NCI-H524 treated with DMSO at 0.1 percent for 48 hours (cell line): ENCODE measurements at places on chromosomes 2 and 18.

- no peak for DNase-seq
These were observed 389.9 kb downstream of the SOX11 start for GRCh38 chr2:6081955-6082624.

DNA sequence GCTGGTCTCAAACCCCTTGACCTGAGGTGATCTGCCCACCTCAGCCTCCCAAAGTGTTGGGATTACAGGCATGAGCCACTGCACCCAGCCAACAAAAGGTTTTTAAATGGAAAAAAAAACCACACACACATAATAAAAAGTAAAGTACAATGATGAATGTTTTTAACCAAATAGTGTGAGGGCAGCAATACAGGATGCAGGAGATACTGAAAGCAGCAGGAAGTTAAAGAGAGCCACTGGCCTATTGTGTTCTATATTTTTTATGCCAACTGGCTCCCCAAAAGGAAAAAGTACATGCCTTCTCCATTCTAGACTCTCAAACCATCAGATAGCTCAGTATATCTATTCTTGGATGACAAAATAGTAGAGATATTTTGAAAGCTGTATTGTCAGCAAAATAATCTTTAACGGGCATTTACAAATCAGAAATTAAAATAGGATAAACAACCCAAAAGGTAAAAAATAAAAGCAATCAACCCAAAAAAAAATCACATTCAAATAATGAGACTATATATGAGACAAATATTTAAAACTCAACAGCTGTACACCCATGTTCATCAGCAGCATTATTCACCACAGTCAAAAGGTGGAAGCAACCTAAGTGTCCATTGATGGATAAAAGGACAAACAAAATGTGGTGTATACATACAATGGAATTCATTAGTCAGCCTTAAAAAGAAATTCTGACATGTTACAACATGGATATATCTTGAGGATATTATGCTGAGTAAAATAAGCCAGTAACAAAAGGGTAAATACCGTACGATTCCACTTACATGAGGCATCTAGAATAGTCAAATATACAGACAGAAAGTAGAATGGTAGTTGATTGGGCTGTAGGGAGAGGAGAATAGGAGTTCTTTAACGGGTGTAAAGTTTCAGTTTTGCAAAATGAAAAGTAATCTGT, 26.2 kb downstream of the GPATCH11 start:
- no peak for DNase-seq

DNA sequence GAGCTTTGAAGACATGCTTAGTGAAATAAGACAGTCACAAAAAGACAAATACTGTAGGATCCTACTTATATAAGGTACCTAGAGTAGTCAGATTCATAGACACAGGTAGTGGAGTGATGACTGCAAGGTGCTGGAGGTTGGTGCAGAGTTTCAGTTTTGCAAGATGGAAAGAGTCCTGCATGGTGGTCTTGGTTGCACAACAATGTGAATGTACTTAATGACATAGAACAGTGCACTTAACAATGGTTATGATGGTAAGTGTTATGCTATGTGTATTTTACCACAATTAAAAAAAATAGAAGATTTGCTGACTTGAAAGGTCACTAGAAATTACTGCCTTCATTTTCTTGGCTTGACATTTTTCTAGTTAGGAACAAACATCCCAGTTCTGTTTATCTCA, 9.5 kb downstream of the CERS6 start:
- no peak for DNase-seq

DNA sequence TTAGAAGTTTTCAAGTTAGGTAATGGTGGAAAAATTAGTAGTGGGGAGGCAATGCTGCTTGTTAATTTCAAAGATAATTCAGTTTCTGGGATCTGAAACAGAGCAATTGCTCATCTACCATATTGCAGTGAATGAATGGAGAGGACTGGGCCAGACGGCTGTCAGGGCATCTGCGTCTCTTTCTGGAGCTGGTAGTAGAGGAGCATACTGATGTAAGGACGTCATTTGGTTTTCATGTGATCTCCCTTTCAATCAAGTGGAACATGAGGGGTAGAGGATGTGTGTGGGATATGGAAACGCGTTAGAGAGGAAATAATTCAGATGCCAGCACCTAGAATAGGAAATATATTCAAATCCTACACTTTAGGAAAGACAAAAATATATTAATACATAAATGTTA, 490.3 kb downstream of the ADCYAP1 start:
- DNase-seq, result no peak

DNA sequence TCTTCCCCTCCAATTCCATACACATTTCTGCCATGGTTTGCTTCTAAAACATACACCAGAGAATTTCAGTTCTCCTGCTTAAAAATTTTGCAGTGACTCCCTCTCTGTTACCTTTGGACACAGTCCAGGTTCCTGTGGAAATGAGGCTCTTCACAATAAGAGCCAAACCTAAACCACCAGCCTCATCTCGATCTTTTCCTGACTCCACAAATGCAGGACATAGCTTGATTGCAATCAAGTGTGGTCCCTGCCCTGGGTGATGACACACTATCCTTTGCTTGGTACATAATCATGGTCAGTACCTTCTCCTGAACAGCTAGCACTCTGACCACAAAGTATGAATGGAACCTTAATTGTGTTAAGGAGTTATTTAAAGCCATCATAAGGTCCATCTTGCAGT, 134.9 kb upstream of the CHAC2 start:
- DNase-seq, result no peak

GRCh38 chr18:6113650-6114049, 218.3 kb upstream of the TMEM200C start:
- no peak for DNase-seq

DNA sequence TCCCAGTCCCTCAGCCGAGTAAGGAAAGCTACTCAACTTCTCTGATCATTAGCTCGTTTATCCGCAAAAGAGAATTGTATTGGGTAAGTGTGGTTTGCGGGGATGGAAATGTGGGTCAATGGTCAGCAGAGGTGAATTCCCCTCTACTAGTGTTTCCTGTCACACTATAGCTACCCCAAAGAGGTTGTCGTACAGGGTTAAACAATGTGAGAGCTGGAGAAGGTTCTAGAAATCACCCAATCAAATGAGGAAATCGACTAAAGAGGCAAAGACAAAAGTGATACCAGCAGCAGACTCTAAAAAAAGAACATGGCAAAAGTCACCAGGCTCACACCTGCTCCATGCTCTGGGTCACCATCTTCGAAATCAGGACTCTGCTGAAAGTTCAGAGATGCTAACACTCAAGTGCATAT, 144.7 kb upstream of the ITGA4 start:
- DNase-seq, result no peak

- no peak for DNase-seq
These were observed 73.1 kb downstream of the RTN4 start for GRCh38 chr2:54977149-54977548.

DNA sequence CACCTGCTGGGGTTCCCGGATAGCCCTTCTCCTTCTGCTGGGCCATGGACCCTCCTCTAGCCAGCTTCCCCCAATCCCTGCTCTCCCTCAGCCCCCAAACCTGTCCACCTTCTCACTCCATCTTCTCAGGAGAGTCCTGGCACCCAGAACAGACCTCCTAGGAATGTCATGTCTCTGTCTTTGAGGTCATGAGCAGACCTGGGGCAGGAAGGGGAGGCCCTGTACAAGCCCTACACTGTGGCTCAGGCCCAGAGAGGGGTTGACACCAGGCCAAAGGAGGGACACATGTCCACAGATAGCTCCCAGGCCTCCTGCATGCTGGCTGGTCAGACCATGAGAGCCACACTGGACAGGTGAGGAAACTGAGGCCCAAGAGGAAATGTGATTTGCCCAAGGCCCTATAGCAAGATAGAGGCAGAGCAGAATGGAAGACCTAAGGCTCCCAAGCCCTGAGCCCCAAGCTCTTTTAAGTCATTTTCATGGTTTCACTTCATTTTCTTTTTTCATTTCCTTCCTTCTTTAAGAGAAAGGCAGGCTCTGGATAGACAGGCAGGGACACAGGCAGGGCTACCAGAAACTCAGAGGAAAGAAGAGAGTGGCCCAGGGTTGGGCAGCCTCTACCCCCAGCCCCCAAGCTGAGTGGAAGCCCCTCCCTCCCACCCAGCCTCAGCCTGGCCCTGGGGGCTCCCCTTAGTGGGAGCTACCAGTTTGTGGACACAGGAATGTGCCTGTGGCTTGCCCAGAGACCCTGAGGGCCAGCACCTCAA, 159.7 kb downstream of the SMAD7 start:
- no peak for DNase-seq

DNA sequence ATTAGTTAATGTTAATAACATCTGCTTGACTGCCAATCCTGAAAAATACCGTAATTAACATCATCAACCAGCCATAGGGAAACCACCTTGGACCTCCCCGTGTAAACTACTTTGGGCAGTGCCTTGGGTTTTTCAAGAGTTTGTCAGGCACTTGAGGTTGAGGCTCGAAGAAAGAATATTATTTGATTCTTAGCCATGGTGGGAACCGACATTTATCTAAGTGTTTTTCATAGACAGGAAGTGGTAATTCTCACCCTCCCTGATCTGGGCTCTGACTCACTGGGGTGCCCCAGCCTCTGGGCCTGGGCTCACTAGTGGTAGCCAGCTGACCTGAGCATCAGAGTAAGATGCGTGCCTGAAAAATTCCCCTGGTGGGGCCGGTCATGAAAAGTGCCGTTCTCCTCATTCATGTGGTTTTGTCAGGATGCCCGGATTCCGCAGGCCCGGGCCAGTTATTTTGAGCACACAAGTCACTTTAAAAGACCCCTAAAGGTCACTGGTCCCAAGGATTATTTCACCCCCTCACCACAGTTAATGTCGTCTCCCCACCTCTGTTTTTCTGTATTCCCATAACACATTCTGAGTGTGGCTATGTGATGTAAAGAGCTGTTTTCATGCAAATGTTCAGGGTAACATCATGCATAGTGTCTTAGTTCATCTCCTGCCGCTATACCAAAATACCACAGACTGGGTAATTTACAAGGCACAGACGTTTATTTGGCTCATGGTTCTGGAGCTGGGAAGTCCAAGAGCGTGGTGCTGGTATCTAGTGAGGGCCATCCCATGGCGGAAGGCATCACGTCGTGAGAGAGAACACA, 21.6 kb upstream of the SPATA3 start:
- no peak for DNase-seq

DNA sequence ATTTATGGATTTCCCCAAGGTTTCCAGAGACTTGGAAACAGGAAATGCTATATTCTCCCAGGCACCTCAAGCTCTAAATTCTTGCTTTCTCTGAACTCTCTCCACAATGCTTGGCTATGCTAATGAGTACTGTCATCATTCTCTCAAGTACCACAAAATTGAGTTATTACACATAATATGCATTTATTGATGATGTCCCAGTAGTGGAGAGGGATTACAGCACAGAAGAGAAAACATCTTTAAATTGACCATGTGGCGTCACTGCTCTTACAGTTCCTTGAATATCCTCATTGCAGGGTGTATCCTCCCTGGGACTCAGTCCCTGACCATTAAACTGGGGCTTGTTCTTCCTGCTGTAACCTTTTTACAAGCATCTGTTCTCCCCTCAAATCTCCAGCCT, 681.1 kb upstream of the FANCL start:
- peak; percentile 17 for DNase-seq

GRCh38 chr2:8219096-8219495, 462.8 kb upstream of the ID2 start:
- no peak for DNase-seq

DNA sequence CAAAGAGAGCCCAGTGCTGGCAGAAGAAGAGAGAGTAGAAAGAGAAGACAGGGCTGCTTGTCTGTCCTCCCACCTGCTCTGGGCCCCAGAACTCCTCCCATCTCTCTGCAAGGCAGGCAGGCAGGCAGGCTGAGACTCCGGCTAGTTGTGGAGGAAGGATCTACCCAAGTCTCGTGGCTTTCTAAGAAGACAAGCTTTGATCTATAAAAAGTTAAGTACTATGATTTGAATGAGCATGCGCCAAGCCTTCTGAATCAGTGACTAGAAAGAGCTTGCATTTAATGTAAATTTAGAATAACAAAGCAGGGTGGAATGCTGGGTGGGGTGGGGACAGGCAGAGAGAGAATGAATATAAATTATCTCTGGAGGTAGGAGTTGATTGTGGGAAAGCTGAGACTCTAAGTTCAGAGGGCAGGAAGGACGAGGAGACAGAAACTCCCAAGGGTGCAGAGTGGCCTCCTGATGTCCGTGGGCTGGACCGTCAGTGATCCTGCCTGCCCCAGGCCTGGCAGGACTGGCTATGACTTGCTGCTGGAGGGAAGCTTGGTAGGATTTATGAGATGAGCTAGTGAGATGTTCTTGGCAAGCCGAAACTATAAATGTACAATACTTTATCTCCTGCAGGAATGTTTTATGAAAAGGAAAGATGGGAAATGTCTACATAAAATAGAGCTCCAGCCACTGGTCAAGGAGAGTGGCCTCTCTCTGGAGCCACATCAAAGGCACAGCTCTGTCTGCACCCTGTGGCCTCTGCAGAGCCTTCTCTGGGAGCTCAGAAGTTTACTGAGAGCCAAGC, 447.5 kb downstream of the TNS1 start:
- DNase-seq, result no peak

- no peak for DNase-seq
These were observed 248.5 kb downstream of the PRKCE start for GRCh38 chr2:45899926-45900325.

- no peak for DNase-seq
These were observed 68.9 kb downstream of the PTRHD1 start for GRCh38 chr2:24724111-24724775.

DNA sequence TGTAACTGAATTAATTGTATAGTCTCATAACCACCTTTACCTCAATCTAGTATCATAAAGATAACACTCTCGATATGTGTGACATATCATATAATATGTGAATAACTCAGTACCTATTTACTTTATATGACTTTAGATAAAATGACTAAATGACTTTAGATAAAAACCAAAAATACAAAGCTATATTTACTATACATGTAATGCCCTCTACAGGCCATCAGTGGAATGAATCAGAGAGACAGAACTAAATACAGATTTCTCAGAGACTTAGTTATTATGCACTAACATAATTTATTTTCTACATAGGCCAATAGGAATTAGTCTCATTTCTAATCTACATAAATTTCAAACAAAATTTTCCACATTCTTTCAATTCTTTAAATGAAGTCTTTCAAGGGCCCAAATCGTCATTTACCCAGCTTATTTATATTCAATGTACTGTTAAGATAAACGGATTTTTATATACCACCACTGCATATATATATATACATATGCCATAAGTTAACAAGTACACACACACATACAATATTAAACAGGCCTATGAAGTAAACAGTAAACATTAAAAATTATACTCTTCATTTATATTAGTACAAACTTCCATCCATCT, 219.9 kb downstream of the EXOC6B start:
- DNase-seq, result no peak

GRCh38 chr2:182866461-182867406, at the start of gene FRZB:
Gene FRZB (minus strand): TSS chr2:182866637. CDS start chr2:182866552, 85 bp downstream.
- DNase-seq, result no peak
